ENCODE measurements at places on chromosomes 16 and 17.

GRCh38 chr17:34996422-34997285, 16.3 kb downstream of the LIG3 start:
- no peak for DNase-seq

GRCh38 chr17:1813088-1813487, 16.6 kb downstream of the SMYD4 start:
- no peak for DNase-seq

DNA sequence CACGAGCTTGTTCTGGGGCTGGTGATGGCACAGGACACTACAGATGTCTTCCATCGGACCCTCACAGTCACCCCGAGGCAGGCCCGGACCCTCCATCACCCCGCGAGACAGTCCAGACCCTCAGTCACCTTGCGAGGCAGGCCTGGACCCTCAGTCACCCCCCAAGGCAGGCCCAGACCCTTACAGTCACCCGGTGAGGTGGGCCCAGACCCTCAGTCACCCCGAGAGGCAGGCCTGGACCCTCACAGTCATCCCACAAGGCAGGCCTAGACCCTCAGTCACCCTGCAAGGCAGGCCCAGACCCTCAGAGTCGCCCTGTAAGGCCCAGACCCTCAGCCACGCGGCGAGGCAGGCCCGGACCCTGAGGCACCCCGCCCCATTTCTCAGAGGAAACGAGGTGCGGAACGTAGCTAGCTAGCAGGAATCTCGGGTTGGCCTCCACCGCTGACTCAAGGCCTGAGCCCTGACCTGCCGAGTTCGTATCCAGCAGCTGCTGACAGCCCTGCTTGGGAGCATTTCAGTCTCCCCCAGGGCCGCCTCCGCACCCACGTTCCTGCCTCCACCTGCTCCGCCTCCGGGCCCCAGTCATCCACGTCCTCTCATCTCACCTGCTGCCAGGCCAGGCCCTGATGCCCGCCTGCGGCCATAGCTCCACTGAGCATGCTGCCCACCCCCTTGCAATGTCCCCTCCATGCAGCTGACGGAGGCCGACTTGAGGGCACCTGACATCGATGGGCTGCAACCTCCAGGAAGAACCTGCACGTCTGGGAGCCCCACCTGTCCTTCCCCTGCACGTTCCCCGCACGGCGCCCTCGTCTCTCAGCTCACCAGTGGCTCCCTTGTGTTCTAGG, 28.7 kb downstream of the RPH3AL start:
- no peak for DNase-seq

DNA sequence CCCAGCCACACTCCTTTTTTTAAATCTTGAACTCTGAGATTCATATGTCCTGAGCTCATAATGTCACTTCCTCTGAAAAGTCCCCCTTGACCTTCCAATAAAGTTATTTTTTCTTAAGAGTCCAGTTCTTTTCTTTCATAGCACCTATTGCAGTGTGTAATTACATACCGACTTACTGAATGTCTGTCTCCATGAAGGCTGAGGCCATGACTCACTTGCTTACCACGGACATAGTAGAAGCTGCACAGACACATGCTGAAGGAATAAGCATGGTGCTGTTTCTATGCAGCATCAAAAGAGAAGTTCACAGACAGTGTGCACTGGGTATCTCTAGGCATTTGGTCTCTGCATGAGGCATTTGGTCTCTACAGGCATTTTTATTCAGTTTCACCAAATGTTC, 77.2 kb downstream of the C17orf67 start:
- no peak for DNase-seq
